SJCRH30 (cell line): ENCODE measurements at places on chromosomes 3 and 15. TPM values are rescaled to one million over a fixed set of nuclear protein-coding genes. Genes with fewer than 3 reads are reported as not detected.

BDH1 gene
- total RNA-seq = 27.3 and 34.8 TPM in 2 replicates

CPNE9 gene
- 0.06 TPM in 1 of 2 replicates, not detected in the other for total RNA-seq

UQCC5 gene
- total RNA-seq = 12.7 and 13.2 TPM in 2 replicates

ACKR2 gene
- total RNA-seq = not detected in 2 replicates

PPM1M gene
- 6.1 and 7.6 TPM in 2 replicates for total RNA-seq

ITGB5 gene
- 85.3 and 105 TPM in 2 replicates for total RNA-seq

TEX55 gene
- total RNA-seq = 0.10 and 0.13 TPM in 2 replicates

HRG gene
- not detected in 2 replicates for total RNA-seq
